CD4-positive, alpha-beta memory T cell (primary cell): ENCODE measurements at places on chromosomes 16 and 17. TPM values are rescaled to one million over a fixed set of nuclear protein-coding genes. Genes with fewer than 3 reads are reported as not detected.

DNA sequence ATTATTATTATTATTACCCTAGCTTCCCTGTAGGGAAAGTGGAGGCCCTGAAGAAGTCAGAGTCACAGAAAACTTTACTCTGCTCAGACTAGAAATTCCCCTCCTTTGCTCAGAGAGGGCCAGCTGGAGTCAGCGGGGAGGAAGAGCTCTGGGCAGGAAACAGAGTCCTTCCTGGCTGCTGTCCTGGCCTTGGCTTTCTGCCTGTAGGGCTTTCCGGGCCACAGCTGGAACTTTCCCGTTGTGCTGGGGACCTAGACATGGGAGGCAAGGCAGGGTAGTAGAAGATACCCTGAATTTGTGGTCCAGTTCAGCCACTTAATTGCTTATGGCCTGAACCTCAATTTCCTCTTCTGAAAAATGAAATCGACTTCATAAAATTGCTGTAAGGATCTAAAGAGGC lies 14.0 kb upstream of the CCL2 start:
- H3K4me1 ChIP-seq = no peaks in the 10 kb centered on the region
- no peak overlapping the region for H3K27ac ChIP-seq
- DNase-seq = no peak
- no peaks in the 10 kb centered on the region for H3K36me3 ChIP-seq

Gene ASIC2
- polyA plus RNA-seq = not detected

Gene GINS2
- polyA plus RNA-seq = 0.55 TPM

DNA sequence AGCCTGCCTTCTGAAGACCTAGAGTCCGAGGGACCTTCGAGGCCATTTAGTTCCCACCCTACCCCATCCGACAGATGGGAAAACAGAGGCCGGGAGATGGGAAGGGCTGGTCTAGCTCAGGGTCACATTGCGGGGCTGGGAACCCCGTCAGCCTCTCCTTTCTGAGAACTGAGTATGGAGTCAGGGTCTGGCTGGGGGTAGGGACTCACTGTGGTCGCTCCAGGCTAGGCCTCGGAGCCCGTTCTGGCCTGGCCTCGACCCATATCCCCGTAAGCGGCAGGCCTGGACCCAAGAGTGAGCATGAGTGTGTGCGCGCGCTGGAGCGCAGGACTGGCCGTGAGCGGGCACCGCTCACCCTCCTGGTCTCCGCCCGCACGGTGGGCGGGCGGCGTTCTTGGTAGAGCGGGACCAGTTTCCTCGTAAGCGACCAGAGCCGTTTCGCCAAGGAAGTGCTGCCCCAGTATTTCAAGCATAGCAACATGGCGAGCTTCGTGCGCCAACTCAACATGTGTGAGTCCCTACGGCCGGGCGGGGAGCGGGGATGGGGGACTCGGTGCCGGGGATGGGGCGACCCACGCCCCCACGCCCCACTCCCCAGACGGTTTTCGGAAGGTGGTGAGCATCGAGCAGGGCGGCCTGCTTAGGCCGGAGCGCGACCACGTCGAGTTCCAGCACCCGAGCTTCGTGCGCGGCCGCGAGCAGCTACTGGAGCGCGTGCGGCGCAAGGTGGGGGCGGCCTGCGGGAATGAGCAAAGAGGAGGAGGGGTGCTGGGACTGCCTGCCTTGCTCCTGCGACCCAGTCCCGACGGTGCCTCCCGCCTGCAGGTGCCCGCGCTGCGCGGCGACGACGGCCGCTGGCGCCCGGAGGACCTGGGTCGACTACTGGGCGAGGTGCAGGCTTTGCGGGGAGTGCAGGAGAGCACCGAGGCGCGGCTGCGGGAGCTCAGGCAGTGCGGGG lies 855 bp downstream of the HSF4 start:
- H3K4me1 ChIP-seq = peaks cover 64% of the 10 kb centered on the region
- no peak for DNase-seq
- H3K4me3 ChIP-seq = no peak overlapping the region
- H3K27ac ChIP-seq = no peak overlapping the region

Gene KRT33A
- not detected for polyA plus RNA-seq

- peak overlapping the region; percentile 32 for H3K27ac ChIP-seq
- no peak overlapping the region for H3K4me3 ChIP-seq
- peaks cover 63% of the 10 kb centered on the region for H3K4me1 ChIP-seq
- H3K36me3 ChIP-seq = peaks cover 69% of the 10 kb centered on the region
These were observed 39.2 kb downstream of the CYLD start for GRCh38 chr16:50781043-50781442.

- H3K27ac ChIP-seq = no peak overlapping the region
- H3K36me3 ChIP-seq = no peaks in the 10 kb centered on the region
- no peak overlapping the region for H3K4me3 ChIP-seq
These were observed 73.2 kb downstream of the MYH10 start for GRCh38 chr17:8557176-8557806.

- no peak overlapping the region for H3K27ac ChIP-seq
- DNase-seq = no peak
- no peaks in the 10 kb centered on the region for H3K4me1 ChIP-seq
- no peak overlapping the region for H3K4me3 ChIP-seq
These were observed 425.3 kb downstream of the CA10 start for GRCh38 chr17:51733166-51733565.

Gene CCL4L2
- not detected for polyA plus RNA-seq

- no peak overlapping the region for H3K27ac ChIP-seq
- no peak overlapping the region for H3K4me3 ChIP-seq
- peaks cover 67% of the 10 kb centered on the region for H3K36me3 ChIP-seq
- no peak for DNase-seq
- no peaks in the 10 kb centered on the region for H3K4me1 ChIP-seq
These were observed 45.1 kb upstream of the ARL6IP1 start for GRCh38 chr16:18846416-18846815.

Gene WFDC1
- polyA plus RNA-seq = not detected

DNA sequence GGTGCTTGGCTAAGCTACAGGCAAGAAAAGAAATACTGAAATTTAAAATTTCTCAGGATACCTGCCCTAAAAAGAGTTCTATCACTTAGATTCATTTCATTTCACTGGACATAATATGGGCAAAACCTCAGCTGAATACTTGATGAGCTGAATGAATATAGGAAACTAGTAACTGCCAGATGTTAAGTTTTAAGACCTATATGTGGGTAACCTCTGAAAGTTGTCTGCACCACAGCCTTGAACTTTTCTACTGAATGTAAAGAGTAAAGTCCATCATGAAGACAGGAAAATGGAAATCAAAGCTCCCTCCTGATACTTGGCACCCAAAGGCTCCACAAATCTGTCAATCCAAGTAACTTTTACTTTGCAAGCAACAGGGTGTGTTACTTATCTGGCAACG lies 50.8 kb downstream of the HIC1 start:
- peaks cover 6% of the 10 kb centered on the region for H3K4me1 ChIP-seq
- no peak for DNase-seq
- no peaks in the 10 kb centered on the region for H3K36me3 ChIP-seq
- H3K27me3 ChIP-seq = no peaks in the 10 kb centered on the region
- H3K27ac ChIP-seq = no peak overlapping the region
- H3K4me3 ChIP-seq = no peak overlapping the region

- H3K4me3 ChIP-seq = no peak overlapping the region
- no peak overlapping the region for H3K27ac ChIP-seq
- H3K36me3 ChIP-seq = peaks cover 3% of the 10 kb centered on the region
- no peaks in the 10 kb centered on the region for H3K27me3 ChIP-seq
These were observed 4.7 kb downstream of the VASN start for GRCh38 chr16:4376126-4376892.

Gene TMEM98
- polyA plus RNA-seq = not detected

DNA sequence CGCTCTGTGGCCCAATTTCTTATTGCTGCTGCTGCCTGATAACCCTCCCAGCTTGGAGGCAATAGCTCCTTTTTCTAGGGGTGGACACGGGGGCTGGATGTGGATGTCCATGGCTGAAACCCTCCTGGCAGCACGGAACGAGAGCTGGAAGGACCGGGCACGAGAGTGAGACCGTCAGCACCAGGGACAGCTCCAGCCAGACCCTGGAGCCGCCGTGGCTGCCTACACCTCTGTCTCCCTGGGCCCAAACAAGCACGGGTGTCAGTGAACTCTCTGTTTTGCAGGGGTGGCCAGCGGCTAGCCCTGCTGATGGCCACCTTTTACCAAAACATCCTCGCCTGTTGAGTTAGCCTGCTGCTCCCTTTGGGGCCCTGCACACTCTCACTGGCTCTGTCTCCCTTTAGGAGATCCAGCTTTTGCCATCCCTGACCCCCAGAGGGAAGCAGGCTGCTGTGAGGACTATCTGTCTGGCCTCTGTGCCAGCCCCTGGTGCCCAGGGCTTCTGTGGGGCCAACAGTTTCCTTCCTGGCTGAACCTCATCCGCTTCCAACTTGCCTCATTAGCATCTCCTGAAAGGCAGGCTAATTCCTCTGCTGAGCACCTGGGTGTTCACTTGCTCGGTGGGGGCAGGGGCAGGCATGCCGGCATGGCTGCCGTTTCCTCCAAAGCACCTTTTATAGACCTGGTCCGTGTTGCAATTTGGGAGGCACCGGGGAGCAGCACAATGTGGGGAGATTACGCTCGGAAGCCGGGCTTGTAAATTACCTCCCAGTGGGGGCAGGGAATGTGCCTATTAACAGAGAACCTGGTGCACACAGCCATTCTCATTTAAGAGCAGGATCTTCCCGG lies 118.1 kb downstream of the ENGASE start:
- no peak for DNase-seq
- no peaks in the 10 kb centered on the region for H3K4me1 ChIP-seq
- H3K4me3 ChIP-seq = no peak overlapping the region
- H3K27ac ChIP-seq = no peak overlapping the region

GRCh38 chr17:33983824-33984574 lies 271.1 kb upstream of the CCL2 start:
- H3K27ac ChIP-seq = no peak overlapping the region
- H3K4me1 ChIP-seq = no peaks in the 10 kb centered on the region
- no peaks in the 10 kb centered on the region for H3K27me3 ChIP-seq
- H3K4me3 ChIP-seq = no peak overlapping the region
- no peaks in the 10 kb centered on the region for H3K36me3 ChIP-seq

Gene FBXL16
- polyA plus RNA-seq = 38.6 TPM

DNA sequence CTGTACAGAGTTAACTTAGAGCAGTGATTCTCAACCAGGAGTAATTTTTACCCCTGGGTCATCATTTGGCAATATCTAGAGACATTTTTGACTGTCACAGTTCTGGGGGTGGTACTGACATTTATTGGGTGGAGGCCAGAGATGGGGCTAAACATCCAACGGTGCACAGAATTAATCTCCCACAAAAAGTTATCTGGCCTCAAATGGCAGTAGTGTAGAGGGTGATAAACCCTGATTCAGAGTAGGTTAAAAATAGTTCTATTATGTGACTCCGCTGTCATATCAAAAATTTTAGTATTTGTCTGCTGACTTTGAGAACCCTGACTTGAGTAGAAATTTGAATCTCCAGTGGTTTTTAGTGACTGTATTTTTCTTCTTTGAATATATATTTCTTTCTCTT lies 19.1 kb downstream of the VPS35L start:
- no peak for DNase-seq
- no peaks in the 10 kb centered on the region for H3K4me1 ChIP-seq
- H3K36me3 ChIP-seq = peaks cover 19% of the 10 kb centered on the region
- H3K27me3 ChIP-seq = no peaks in the 10 kb centered on the region

DNA sequence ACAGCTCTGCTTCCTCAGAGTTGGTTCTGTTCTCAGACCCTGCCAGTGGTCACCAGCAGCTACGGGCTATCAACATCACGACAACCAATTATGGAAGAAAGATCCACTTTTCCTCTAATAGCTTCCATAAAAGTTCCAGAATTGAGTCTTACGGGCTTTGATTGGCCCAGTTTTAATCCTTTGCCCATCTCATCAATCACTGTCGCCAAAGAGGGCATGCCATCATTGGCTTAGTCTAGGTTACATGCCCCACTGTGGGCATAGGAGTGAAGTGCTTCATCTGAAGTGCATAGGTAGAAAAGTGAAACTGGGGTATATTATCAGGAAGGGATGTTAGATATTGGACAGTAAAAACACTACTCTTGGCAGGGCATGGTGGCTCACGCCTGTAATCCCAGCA lies 76.6 kb upstream of the DHX40 start:
- H3K4me1 ChIP-seq = no peaks in the 10 kb centered on the region
- no peaks in the 10 kb centered on the region for H3K36me3 ChIP-seq

- H3K36me3 ChIP-seq = peaks cover 52% of the 10 kb centered on the region
- no peaks in the 10 kb centered on the region for H3K4me1 ChIP-seq
- no peaks in the 10 kb centered on the region for H3K27me3 ChIP-seq
These were observed 21.1 kb upstream of the SPATA32 start for GRCh38 chr17:45282683-45283644.

Gene HEATR9
- polyA plus RNA-seq = not detected

Gene FBXO39
- polyA plus RNA-seq = 0.14 TPM

- H3K4me1 ChIP-seq = no peaks in the 10 kb centered on the region
- H3K27ac ChIP-seq = no peak overlapping the region
- no peaks in the 10 kb centered on the region for H3K27me3 ChIP-seq
- DNase-seq = no peak
- no peaks in the 10 kb centered on the region for H3K36me3 ChIP-seq
- H3K4me3 ChIP-seq = no peak overlapping the region
These were observed 351.2 kb upstream of the DYNLRB2 start for GRCh38 chr16:80189476-80190175.
